ENCODE measurements at places on chromosomes 12 and 14.

DNA sequence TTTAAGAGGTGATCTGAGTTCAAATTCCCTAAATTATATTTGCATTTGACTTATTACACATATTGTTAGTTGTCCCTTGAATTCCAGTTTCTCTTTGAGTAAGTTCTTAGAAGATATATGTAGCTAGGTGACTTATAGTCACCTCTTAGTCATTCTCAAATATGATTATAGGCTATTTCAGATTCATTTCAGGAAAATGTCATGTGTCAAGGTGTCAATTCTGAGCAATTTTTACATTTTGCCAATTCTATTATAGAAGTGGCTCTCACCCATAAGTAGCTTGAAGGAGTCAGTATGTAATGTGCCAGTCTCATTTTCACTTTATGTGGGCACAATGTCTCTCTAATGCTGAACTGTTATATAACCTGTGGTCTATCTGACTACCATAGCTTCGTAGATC lies 623.4 kb downstream of the DIO2 start:
- DNase-seq: no peak

- peak; percentile 11 for DNase-seq
These were observed 132.0 kb upstream of the ARHGAP5 start for GRCh38 chr14:31945074-31945613.

- DNase-seq: peak; percentile 8
These were observed 51.4 kb downstream of the FBXW8 start for GRCh38 chr12:116962197-116962596.

DNA sequence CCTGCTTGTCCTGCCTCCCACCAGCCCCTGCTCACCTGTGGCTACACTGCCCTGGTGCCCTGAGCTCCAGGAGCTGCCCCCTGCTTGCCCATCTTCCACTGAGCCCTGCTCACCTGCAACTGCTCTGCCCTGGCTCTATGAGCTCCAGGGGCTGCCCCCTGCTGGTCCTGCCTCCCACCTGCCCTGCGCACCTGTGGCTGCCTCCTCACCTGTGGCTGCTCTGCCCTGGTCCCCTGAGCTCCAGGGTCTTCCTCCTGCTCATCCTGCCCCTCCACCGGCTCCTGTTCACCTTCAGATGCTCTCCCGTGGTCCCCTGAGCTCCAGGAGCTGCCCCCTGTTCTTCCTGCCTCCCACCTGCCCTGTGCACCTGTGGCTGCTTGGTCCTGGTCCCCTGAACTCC lies 247.6 kb downstream of the TMEM121 start:
- DNase-seq: no peak

GRCh38 chr12:110348431-110349059 lies 55.0 kb downstream of the ANAPC7 start:
- DNase-seq: no peak

DNA sequence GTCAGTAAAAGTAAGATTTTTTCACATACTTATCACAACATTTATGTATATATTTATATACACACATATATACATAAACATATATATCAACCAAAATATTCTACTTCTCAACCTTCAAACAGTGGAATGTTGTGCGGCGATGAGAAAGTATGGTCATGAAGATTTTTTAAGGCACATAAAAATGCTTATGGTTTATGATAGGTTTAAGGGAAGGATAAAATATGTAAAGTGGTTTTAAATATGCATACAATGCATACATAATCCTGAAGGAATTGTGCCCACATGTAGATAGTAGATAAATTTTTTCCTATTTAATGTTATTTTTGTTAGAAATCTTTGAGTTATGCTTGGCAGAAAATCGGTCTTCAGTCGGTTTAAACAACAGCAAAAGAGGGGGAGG lies 182.7 kb downstream of the ANO6 start:
- no peak for DNase-seq

- DNase-seq: no peak
These were observed 710.4 kb upstream of the FLRT2 start for GRCh38 chr14:84819528-84819927.

DNA sequence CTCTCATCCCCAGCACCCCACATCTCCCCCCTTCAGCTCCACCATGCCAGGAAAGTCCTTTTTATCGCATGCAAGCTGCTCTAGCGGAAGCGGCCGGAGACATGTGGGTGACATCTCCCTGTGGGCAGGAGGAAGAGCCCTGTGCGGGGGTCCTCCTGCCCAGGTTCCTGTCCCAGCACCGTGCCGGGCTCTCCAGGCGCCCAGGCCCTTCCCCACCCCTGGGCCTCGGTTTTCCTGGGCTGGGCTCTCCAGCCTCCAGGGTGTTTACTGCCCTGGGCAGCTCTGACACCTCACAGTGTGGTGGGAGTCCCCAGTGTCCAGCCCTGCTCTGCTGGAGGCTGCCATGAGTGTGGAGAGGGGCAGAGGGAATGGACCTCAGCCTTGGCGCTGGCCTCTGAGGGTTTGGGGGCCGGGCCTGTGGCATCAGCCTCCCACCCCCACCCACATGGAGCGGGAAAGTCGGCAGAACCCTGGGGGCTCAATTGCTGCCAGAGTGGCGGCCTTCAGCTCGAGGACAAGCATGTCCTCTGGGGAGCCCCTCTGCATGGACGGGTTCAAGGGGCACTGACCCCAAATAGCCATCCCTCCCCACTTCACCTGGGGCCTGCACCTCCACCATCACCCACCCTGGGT lies 16.9 kb downstream of the ASPG start:
- DNase-seq: no peak

DNA sequence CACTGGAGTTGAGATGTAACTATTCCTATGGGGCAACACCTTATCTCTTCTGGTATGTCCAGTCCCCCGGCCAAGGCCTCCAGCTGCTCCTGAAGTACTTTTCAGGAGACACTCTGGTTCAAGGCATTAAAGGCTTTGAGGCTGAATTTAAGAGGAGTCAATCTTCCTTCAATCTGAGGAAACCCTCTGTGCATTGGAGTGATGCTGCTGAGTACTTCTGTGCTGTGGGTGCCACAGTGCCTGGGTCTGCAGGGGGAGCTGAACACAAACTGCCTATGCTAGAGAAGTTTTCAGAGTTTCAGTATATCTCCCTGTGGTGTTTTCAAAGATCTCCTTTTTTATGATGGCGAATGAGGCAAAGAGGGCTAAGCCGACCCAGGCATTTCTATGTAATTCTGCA lies 179.2 kb upstream of the OR4E1 start:
- DNase-seq: no peak

DNA sequence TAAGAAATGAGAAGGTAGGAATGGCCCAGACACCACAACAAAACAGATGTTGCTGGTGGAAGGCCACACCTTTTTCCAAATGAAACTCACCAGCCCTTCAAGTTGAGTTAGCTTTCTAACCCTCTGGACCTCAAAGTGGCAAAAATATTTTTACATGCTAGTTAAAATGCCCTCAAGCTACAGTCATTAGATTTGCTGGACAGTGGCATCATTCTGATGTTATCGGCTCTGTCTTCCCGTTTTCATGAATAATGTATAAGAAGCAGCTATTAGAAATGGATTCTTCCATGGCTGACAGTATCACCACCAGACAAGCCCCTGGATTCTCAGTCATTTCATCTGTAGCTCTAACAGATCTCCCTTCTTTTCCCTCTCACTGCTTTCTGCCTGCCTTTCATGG lies 37.1 kb upstream of the PLXNC1 start:
- DNase-seq: no peak

- DNase-seq: no peak
These were observed 126.6 kb downstream of the LLPH start for GRCh38 chr12:66003951-66004350.

DNA sequence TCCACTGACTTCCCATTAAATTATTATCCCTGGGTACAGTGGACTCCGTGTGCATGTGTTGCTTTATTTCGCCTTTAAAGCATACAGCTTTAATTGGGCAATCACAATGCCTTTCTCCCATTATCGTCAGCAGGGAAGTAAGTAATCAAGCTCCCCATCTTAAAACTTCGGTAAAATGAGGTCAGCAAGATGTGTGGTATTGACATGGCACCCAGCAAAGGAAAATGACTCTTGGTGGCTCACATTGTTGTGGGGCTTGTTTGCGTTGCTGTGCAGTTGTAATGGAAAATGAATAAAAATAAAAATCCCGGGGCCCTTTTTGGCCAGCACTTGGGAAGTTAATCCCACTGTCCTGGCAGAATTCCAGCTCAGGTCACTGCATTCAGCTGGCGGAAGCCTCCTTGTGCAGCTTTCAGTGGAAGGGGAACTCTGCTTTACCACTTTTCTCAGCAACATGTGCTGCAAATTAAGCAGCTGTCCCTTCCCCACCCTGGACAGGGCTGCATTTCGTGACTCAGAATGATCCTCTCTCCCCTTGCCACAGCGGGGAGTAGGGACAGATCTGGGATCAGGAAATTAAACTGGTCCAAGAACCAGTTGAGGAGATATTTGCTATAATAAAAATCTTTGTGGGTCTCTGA lies 13.9 kb upstream of the ATP2A2 start:
- no peak for DNase-seq

DNA sequence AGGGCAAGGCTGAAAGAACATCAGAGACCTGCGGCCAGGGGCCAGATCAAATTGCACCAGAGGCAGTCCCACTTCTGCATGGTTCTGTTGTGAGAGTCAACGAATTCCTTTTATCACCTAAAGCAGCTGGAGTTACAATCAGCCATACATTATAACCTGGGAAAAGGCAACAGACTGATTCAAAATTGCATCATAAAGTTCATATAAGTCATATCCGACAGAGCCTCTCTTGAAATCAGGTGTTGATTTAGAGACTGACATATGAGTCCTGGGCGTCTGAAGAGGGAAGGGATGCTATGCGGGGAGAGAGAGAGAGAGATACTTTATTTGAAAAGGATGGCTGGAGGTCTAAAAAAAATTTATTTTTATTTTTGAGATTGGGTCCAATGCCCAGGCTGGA lies 89.4 kb downstream of the EFCAB11 start:
- DNase-seq: no peak

- DNase-seq: peak; percentile 29
These were observed 24.4 kb downstream of the SLC8B1 start for GRCh38 chr12:113310489-113310888.

DNA sequence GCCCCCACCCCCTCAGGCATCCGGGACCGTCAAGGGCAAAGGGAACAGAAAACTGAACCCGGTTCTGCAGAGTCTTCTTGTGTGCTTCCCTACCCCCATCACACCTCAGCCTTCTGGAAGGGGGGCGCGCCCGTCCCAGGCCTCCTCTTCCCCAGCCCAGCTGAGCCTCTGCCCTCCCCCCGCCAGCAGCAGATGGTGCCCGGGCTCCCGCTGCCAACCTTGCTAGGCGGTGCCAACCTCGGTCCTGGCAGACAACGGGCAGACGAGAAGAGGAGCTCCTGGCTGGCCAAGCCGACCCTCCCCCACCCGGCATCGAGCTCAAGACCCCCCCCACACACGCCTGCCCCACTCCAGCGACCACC lies 8.7 kb downstream of the STAC3 start:
- DNase-seq: no peak

DNA sequence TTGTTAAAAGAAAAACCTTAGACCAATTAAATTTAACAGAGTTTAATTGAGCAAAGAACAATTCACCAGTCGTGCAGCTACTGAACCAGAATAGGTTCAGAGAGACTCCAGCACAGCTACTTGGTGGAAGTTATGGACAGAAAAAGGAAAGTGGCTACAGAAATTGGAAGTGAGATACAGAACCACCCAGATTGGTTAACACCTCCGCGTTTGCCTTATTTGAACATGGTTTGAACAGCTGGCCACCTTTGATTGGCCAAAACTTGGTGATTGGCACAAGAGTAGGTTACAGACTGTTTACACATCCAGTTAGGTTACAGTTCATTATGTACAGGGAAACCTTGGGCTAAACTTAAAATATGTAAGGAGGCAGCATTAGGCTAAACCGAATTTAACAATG lies 54.9 kb downstream of the SRGAP1 start:
- DNase-seq: no peak

DNA sequence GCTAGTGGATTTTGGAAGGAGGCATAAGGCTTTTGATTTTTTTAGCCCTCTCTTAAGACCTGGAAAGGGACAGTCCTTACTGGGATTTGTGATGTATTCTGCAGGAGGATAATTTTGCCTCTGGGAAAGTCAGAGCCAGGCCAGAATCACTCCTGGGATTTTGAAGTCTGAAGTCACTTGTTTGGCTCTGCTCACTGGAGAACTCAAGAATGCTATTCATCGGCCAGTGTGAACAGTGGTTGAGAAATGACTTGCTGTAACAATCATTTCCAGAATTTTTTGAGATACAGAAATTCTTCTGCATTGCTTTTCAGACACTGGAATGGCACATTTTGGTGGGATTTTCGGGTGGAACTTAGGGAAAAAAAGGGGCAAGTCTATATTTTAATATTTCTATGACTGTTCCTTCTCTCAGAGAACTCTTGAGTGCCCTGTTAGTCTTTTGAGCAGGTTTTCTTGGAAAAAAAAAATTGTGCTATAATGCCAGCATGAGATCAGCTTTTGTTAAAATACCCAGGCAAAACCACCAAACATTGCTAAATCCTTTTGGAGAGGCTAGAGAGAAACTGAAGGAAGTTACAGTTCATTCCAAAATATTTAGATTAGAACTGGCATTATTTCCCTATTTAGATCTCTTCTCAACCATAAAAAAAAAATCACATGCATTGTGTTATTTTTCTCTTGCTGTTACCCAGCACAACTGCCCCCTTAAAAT lies 26.1 kb upstream of the BHLHE41 start:
- DNase-seq: no peak

GRCh38 chr14:69873877-69874780 lies 5.1 kb upstream of the SMOC1 start:
- DNase-seq: no peak

DNA sequence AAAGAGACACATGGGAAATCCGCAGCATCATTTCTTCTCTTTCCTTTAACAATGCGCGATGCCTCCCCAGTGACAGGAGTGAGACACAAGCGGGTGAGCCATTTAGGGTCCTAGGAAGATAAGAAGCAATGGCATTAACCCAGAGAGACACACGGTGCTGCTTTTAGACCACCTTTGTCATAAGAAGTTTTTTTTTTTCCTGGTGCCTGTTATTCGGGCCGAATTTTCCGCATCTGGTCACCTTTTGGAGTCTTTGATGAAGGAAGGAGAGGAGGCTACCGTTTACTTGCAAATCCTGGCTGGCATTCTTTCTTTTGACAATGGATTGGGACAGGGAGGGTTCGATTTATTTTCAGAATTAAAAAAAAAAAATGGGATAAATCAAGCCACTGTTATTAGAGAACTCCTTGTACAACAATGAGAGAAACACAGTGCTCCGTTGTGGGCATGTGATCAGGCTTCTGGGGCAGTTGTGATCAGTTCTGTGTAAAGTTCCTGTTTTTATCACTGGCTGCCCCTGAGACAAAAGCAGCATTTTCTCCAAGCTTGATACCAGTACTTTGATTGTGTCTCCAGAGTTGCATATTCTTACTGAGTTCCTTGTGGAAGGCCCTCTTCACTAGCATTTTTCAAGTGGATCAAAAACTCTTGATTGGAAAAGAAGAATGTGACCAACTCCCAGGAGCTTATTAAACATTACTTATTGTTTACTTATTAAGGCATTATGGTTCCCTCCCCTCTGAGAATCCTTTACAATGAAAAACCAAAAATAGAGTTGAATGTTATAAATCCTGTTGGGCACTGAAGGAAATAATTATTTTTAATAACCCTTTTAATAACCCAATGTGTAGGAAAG lies 1.1 kb downstream of the DIP2B start:
- peak; percentile 17 for DNase-seq

- peak; percentile 37 for DNase-seq
These were observed 6.2 kb upstream of the ATP6V0A2 start for GRCh38 chr12:123705935-123706334.

GRCh38 chr12:113471619-113472171 lies at the start of gene LHX5:
LHX5 (minus strand) TSS chr12:113471871; CDS start chr12:113471498, 373 bp downstream.
- no peak for DNase-seq

GRCh38 chr12:69986114-69986513 lies 161.1 kb downstream of the MYRFL start:
- DNase-seq: no peak

- peak; percentile 60 for DNase-seq
These were observed 8.0 kb downstream of the SCNN1A start for GRCh38 chr12:6367065-6367968.
